GM04503 (cell line): ENCODE measurements at places on chromosomes 5 and 9.
A peak's percentile ranks its signal among the peaks of the same experiment; 100 is the strongest.

DNA sequence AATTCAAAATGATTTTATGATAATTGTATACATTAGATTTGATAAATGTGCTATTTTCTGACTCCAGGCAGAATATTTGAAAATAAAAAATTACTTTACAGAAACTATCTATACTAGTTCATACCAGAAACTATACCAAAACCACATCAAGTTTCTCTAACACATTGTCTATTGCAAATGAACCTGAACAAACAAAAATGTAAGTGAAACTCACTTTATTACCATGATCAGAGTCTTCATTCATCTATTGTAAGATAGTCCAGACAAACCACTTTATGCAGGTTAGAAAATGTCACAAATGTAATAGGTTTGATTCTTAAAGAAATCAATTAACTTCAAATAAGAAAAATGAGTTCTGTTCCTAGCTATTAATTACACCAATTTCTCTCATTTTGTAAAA, 99.4 kb downstream of the OXCT1 start:
- DNase-seq: no peak

DNA sequence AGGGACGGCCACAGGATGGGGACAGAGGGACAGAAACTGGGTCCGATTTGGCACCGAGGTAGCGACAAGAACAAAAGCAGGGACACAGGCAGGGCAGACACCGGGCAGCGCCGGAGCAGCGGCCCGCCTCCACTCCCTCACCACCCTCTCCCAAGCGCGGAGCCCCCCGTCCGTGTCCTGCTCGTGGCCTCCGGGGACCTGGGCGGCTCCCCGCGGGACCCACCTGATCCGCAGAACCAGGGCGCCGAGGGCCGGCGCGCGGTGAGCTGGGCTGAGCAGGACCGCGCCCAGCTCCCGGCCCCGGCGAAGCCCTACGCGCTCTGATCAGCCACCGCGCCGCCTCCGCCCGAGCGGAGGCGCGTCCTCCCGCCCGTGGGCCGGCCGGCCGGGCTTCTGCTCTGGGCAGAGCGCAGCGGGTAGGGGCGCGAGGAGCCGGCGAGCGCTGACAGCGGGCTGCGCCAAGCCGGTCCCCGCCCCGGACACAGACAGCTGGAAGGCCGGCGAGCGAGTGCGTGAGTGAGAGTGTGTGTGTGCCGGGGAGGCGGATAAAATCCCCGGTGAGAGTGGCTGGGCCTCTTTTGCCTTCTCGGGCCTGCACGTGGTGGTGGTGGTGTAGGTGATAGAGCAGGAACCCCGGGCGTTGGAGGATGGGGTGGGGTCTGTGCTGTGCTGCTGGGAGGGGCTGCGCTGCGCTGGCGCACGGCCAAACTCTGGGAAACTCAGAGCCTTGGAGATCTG, at the start of gene GGTA1:
GGTA1 (minus strand) TSS at position 418 of the 738 bp plus-strand sequence. CDS start 31,922 bp downstream, outside the sequence.
- DNase-seq: no peak

GRCh38 chr5:98205691-98206461, 567.6 kb upstream of the RGMB start:
- DNase-seq: peak; percentile 26

DNA sequence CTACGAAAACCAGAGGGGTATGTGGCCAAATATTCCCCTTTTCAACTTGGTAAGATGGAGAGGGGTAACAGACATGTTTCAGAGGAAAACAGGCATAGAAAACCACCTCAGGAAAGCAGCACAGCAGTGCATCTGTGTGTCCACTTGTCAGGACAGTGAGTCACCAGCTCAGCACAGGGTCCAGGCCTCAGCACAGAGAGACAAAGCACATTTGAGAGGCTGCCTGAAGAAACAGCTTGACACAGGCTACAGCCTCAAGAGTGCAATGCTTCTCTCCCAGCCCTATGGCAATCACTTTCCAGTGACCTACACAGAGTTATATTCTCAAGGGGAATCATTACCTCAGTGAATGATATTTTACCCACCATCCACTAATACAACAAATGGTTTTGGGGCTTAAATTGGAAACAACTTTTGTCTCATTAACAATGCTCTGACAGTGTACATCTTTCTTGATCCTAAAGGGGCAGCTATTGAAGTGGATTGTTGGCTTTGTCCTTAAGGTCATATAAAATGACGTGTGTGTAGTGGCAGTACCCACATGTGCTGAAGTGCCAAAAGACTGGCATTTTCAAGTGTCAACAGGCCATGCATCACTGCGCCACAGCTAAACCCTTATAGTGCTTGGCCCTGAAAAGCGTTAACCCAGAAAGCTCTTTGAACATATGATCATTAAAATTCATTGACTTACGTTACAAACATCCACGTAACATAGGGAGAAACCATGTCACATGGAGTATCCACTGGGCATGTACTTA, 46.4 kb downstream of the ERMP1 start:
- DNase-seq: no peak

- peak; percentile 47 for DNase-seq
Measured at GRCh38 chr9:106075960-106076327, 381.6 kb downstream of the TMEM38B start.

DNA sequence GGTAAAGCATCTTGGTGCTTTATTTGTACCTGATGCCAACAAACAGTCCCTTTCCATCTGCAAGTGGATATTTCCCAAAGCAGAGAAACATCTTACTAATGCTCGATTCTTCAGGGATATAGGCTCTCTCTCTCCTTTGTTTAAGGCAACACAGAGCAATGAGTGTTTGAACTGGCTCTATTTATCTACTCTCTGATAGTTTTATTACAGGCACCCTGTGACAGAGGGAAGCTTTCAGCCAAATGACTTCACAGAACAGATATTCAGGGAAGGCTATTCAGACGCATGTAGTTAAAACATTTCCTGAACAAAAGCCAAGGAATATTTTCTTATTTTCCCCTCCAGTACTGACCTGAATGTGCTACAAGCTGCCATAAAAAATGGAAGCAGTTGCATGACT, 141.8 kb downstream of the YIPF5 start:
- DNase-seq: peak; percentile 92

DNA sequence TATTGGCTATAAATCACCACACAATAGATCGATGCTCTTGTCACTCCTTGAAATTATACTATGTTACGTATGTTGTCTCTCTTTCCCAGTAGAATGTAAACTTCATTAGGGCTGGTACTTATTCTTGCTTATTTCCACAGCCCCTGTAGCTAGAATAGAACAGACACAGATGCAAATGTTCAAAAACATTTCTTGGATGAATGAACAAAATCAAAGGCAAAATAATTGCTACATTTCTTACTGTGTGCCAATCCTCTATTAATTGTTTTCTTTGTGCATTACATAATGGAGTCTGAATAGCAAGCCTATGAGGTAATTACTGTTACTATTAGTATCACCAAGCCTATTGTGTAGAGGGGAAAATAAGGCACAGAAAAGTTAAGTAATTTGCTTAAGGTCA, 725 bp upstream of the OR13C2 start:
- no peak for DNase-seq

- no peak for DNase-seq
Measured at GRCh38 chr5:145204743-145205142, 630.4 kb downstream of the PRELID2 start.

DNA sequence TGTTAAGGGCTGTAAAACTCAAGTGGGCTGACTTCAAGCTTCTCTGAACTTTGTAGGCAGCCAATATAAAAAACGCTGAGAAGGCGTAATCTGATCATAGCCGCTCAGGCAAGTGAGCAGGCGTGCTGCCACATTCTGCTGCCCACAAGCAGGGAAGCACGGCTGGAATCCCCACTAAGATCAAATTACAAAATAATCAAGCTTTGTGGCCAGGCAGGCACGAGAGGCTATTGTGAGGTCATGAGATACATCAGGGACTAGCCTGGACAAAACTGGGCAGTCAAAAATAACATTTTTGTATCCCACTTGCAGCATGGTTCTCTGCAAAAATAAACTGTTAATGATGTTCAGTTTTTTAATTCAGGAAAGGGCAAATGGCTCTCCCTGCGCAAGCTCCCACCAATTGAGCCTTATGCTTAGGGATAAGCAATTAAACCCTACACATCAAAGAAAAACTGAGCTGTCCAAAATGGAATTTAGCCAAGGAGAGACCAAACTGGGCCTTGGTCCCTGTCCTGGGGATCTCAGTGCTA, 64.0 kb downstream of the POU5F2 start:
- peak; percentile 81 for DNase-seq

DNA sequence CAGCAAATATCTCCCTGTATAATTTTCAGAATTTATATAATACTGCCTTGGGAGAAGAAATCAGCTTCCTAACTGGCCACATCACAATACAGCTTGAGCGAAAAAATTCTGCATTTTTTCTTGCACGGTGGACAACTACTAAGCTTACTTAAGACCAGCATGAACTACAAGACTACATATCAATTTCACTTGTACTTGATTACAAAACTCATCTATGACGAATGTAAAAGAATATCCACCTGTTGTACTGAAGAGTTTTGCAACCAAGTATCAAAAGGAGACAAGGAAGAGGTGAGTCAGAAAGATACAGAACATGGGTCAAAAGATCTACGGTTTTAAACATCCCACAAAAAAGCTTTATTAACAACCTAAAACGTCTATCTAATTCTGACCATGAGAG, 279.4 kb downstream of the BNC2 start:
- no peak for DNase-seq
